NCI-H2227 treated with DMSO at 0.1 percent for 48 hours (cell line): ENCODE measurements at places on chromosomes 7 and 10.

- DNase-seq = no peak
Observed at GRCh38 chr7:138900035-138900828, 81.0 kb downstream of the KIAA1549 start.

GRCh38 chr10:46541735-46542566 is 14.5 kb downstream of the GPRIN2 start:
- DNase-seq = no peak

DNA sequence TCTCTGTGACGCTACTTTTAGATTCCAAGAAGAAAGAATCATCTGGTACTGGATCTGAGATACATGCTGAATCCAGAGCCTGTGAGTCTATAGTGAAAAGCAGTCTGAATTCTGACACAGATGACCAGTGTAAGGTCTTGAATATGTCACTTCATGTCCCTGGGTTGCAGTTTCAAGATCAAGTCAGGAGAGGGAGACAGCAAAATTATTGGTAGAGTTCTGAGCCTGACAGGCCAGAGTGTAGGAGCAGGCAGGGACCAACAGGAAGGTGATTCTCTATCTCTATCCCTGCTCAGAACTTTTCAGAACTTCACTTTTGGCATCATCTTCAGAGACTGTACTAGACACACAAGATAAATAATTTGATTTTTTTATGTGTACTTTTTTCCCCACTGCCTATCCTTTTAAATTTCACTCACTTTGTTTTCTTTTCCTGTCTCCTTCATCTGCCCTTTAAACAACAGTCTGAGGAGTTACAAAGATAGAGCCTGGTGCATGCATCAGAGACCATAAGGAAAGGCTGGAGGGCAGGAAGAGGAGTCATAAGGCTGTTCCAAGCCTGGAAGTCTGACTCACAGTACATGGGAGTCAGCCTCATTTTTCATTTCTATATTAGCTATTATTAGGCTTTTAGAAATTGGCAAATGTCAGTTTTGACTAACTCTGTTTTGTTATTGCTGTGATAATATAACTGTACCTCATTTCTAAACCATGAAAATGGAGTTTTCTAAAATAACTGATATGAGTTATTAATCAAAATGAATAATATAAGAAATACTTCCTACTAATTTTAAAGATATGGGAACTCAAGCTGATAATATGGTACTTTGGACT is 120.2 kb upstream of the TMEM229A start:
- DNase-seq = no peak

DNA sequence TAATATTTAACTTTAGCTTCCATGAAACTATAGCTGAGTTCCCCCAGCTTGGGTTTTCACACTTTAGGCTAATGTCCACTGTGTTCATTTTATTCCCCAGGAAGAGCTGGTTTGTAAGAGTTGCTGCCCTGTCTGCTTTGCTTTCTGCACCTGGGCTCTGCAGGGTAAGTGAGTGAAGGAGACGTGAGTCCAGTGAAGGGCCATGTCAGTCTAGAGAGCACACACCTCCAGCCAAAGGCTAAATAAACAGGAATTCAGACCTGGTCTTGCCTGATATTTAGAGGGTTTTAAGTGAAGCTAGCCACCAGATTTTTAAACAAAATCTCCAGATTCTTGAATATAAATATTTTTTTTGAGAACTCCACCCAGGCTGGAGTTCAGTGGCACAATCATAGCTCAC is 24.5 kb upstream of the FZD1 start:
- no peak for DNase-seq

- no peak for DNase-seq
Observed at GRCh38 chr7:112272921-112273561, 66.5 kb downstream of the ZNF277 start.

GRCh38 chr7:27930910-27931476 is 191.0 kb downstream of the TAX1BP1 start:
- no peak for DNase-seq

DNA sequence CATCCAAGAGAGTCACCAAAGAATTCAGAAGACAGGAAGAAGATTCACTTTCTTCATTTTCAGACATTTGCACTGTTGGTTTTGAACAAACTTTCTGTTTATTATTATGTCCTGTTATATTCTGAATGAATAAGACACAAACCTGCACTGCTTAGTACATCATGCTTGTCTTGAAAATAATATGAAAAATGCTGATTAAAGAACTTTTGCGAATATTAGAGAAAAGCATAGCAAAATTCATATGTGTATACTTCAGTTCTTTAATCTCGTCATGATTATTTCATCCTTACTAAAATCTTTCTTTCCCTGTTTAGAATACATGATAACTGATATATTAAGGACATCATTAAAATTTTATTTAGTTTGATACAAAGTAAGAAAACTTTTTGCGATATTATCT is 504.1 kb downstream of the POM121L12 start:
- no peak for DNase-seq

GRCh38 chr10:5411941-5412276 is 448 bp upstream of the NET1 start:
- DNase-seq = no peak

DNA sequence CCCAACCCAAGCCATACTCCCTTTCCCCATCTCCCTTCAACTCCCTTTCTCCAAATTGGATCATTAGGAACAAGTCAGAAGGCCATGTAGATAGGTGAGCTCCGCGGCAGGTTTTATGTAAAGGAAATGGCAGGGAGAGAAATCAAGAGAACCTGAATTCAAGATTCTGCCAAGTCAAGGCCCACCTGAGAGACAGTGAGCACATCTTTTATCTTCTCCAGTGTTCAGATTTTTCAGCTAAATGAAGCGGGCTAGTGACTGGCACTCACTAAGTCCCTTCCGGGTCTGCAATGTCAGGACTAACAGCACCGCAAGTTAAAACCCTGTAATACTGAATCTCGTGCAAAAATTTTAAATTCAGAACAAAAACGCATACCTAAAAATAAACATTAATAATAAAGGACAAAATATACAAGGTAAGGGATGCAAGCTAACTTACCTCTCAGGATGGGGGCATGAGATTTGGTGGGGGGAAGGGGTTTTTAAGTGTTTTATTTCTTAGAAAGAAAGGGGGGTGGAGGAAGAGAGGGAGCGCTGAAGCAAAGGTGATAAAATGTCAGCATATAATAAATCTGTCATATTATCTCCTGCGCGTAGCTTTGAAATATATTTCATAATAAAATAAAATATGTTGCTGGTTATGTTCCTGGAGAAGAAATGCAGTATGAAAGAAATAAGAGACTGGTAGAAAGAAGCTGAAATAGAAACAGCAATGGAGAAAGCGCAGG is 17.6 kb downstream of the TCAF1 start:
- DNase-seq = peak; percentile 72

- no peak for DNase-seq
Observed at GRCh38 chr10:126417220-126417825, 29.0 kb upstream of the ADAM12 start.

DNA sequence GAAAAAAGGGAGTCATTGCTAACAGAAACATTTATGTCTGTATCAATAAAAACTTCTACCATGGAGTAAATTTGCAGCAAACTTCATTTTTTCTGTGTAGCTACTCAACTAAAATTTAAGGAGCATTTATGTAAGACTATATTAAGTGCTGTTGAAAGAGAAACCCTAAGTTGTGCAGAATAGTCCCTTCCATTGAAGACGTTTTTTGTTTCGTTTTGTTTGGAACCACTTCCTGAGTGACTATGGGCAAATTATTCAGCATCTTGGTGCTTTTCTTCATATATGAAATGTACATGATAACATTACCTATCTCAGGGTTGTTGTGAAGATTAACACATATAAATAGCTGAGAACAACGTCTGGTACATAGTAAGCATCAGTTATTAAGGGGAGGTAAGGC is 24.3 kb downstream of the SEM1 start:
- DNase-seq = no peak

GRCh38 chr7:107966711-107967110 is 36.2 kb downstream of the LAMB1 start:
- no peak for DNase-seq

GRCh38 chr7:5997210-5997808 is 11.5 kb downstream of the PMS2 start:
- peak; percentile 43 for DNase-seq

GRCh38 chr10:132974249-132974796 is 32.0 kb upstream of the CFAP46 start:
- DNase-seq = no peak

- DNase-seq = no peak
Observed at GRCh38 chr7:16080131-16080530, 341.2 kb downstream of the CRPPA start.

DNA sequence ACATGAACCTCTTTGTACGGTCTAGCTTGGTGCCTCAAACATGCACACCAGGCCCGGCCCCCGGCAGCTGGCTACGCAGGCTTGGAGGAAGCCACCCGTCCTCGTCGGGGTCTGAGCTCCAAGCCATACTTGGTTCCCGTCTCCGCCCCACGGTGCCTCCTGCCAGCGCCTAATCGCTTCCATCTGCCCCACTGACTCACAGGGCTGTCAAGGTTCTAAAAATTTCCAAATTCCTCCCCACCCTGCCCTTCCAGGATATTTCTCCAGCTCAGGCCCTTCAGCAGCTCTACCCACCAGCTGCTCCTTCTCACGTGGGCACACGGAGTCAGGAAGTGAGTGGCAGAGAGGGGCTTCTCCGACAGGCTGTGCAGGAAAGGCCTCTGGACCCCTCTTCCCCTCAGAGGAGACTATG is 38.8 kb downstream of the TMEM270 start:
- DNase-seq = no peak

GRCh38 chr7:57414852-57415251 is 35.1 kb upstream of the ZNF716 start:
- DNase-seq = no peak

- DNase-seq = no peak
Observed at GRCh38 chr7:41436139-41436538, 266.8 kb downstream of the INHBA start.

- DNase-seq = no peak
Observed at GRCh38 chr7:117776224-117776623, 97.0 kb downstream of the CTTNBP2 start.

DNA sequence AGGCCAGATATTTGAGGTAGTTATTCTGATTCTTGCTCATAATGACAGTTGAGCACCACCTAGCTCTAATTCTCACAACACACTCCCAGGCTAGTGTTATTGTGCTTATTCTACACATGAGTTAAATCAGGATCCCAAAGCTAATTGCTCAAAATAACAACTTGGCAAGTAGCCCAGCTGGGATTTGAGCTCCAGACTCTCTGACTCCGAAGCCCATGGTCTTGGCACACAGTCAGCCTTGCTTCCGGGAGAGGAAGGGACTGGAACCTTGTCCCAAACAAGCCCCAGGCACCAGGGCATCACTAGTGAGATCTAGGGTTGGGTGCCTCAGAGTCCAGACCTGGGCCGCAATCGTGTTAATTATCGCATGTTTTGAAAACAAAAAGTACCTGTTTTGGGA is 101.4 kb downstream of the GPAM start:
- no peak for DNase-seq

DNA sequence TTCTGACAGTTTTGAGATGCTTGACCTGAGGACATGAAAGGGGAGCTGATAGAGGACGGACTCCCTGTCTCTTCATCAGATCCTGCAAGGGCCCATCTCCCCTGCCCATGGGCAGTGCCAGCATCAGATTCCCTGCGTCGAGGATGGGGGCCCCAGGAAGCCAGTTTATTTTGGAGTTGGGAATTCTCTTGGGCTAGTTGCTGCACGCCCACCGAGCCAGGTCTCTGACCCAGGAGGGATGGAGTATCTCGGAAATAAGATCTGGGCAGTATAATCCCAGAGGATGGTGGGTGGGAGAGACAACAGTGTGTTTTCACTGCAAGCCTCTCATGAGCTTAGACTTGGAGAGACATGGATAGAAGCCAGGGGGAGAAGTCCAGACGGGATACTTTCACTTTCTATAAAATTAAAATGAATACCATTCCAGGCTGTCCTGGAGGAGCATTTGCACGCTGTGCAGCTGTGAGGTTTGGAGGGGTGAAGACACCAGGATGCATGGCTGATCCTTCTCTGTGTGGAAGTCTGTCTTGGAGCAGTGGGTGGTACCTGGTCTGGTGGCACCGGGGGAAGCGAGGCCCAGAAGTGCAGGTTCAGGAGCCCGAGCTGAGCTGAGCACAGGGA is 25.8 kb downstream of the DOCK1 start:
- no peak for DNase-seq

- peak; percentile 42 for DNase-seq
Observed at GRCh38 chr7:120273476-120273975, 551 bp downstream of the KCND2 start.
